ENCODE measurements at places on chromosomes 1 and 21. TPM values are rescaled to one million over a fixed set of nuclear protein-coding genes. Genes with fewer than 3 reads are reported as not detected.

Gene DENND1B
- total RNA-seq: 5.9 TPM

Gene PGBD2
- total RNA-seq: 2.2 TPM

Gene EDARADD
- not detected for total RNA-seq

Gene TTC39A
- total RNA-seq: 4.4 TPM

Gene OBSCN
- total RNA-seq: 890 TPM

DNA sequence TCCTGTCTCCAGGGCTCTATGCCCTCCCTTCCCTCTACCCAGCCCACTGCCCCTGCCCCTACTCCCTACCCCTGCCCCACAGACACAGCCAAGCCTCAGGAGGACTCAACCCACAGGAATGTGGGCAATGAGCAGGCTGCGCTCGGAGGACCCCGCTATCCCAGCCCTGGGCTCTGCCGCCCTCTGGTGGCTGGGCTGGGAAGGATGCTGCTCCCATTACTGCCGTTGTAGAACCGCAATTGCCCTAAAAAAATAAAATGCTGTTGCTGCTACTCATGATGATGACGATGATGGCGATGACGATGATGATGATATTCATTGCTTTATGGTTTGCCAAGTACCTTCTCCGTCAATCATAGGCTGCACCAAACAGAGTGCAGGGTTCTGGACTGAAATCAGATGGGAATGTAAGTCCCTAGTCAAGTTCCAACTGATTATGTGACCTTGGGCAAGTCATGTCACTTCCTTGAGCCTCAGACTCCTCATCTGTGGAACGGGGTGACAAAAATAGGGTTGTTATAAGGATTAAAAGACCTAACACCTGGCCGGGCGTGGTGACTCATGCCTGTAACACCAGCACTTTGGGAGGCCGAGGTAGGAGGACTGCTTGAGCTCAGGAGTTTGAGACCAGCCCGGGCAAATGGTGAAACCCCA, 24.6 kb downstream of the ARHGEF19 start:
- H3K36me3 ChIP-seq: no peaks in the 10 kb centered on the region
- no peaks in the 10 kb centered on the region for H3K4me1 ChIP-seq
- DNase-seq: no peak
- no peak overlapping the region for H3K4me3 ChIP-seq

DNA sequence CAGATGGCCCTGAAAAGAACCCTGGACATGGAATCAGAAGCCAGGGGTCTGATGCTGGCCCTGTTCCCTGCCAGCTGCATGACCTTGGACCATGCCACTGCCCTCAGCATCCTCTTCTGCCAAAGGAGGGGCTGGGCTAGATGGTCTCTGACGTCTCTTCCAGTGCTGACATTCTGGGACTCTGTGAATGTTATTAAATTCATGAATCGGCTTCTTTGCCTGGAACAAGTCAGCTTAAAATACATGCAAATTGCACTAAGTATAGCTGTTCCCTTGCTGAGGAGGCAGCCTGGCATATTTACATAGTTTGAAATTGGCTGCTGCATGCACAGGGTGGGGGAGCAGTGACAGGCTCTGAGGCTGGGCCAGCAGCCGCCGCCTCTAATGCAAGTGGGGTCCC, 23.8 kb downstream of the KCNA2 start:
- H3K27me3 ChIP-seq: no peaks in the 10 kb centered on the region
- H3K4me3 ChIP-seq: no peak overlapping the region
- H3K27ac ChIP-seq: no peak overlapping the region
- no peaks in the 10 kb centered on the region for H3K4me1 ChIP-seq
- DNase-seq: no peak

DNA sequence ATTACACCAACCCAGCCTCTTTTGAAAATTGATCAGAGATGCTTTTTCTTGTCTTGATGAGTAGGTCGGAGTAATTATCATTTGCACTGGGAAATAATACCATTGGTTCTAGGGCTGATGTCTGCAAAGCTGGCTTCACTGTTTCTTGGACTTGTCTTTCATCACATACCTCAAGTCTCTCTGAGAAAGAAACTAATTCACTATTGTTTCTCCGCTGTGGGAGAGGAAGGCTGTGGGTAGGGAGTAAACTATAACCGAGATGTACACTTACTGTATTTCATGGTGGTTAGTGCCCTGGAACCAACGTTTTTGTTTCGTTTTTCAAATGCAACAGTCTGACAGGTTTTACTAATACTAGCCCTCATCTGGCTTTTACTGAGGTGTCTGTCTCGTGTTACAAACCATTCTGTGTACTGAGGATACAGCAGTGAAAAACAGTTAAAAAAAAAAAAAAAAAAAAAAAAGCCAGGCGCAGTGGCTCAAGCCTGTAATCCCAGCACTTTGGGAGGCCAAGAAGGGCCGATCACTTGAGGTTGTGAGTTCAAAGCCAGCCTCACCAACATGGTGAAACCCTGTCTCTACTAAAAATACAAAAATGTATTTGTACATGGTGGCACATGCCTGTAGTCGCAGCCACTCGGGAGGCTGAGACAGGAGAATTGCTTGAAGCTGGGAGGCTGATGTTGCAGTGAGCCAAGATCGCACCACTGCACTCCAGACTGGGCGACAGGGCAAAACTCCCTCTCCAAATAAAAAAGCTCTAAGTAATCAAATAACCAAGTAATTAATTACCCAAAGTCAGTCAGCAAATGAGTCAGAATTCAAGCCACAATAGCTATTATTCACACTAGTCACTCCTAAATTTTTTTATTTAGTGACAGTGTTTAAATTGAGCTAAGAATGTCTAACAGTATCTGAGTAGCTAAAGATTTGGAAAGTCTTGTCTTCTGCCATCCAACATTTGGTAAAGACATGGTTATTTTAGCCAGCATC, 23.3 kb downstream of the TOMM20 start:
- H3K4me1 ChIP-seq: peaks cover 14% of the 10 kb centered on the region
- H3K4me3 ChIP-seq: no peak overlapping the region
- H3K36me3 ChIP-seq: peaks cover 24% of the 10 kb centered on the region

DNA sequence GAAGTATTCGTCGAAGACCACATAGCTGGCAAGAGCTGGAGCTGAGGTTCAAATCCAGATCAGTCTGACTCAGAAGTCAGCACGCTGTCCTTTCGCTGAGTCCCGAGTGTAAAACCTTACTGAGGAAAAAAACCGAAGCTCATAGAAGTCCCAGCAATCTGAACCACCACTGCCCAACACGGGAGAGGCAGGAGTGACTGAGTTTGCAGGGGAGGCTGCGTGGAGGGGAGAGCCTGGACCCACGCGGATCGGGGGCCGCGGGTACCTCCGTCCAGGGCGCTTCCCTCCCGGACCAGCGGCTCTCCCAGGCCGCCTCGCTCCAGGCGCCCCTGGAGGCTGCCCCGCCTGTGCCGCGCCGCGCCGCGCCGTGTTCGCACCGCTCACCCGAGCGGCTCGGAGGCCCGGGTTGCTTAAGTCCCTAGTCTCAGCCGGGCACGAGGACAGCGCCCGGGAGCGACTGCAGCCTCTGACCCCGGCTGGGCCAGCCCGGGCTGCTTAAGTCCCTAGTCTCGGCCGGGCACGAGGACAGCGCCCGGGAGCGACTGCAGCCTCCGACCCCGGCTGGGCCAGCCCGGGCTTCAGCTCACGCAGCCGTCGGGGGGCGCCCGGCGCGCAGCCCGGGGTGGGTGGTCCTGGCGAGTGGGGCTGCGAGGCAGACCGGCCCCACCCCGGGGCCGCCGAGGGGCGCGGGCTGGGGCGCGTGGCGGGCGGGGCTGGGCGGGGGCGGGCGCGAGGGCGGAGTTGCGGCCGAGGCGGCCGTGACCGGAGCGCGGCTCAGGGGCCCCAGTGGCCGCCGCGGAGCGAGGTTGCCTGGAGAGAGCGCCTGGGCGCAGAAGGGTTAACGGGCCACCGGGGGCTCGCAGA, at the start of gene ADAMTSL4:
Gene ADAMTSL4 (plus strand): TSS at position 777 of the 864 bp plus-strand sequence. CDS start 2,881 bp downstream, outside the sequence.
- peak within 1 kb of the TSS; percentile 76 for H3K4me3 ChIP-seq
- H3K27me3 ChIP-seq: no peaks in the 10 kb centered on the region
- H3K36me3 ChIP-seq: no peaks in the 10 kb centered on the region
- H3K27ac ChIP-seq: peak within 1 kb of the TSS; percentile 92
- H3K4me1 ChIP-seq: peaks cover 28% of the 10 kb centered on the region

Data from gastrocnemius medialis (tissue), 4 donors.